Suppressor macrophage treated with lipopolysaccharide for 1 hour (primary cell): ENCODE measurements at places on chromosomes 1 and 21.

DNA sequence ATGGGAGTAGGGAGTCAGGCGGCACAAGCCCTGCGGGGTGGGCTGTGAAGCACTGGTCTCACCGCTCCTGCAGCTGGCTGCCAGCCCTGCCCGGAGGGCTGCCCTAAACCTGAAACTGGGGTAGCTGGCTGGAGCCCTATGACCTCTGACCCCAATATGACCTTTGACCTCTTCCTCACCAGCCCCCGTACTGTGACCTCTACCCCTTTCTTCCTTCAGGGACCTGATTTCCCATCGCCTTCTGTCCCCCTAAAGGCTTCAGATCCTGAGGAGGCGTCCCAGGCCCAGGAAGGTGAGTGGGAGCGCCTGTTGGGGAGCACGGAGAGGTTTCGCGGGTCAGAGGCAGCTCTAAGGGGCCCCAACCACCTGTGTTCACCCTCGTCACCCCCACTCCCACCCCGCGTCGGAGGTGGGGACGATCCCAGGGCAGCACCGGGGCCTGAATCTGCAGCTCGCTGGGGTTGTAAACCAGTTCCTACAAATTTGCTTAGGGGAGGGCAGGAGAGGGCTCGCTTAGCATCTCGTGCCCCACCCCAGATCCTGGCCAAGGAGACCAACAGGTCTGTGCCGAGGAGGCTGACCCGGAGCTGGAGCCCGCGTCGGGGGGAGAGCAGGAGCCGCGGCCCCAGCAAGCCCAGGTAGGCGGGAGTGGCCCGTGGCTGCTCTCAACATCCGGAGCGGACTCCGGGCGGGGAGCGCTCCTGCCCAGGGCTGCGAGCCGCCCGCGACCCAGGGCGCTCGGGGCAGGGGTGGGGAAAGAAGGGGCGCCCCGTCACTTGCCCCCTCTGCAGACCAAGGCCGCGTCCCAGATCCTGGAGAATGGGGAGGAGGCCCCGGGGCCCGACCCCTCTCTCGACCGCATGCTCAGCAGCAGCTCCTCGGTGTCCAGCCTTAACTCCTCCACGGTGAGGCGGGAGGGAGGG lies 7.3 kb downstream of the SYTL1 start:
- DNase-seq = peak; percentile 35

GRCh38 chr1:103905363-103905762 lies 155.7 kb downstream of the AMY1C start:
- no peak for DNase-seq

GRCh38 chr1:219505886-219506285 lies 107.0 kb downstream of the ZC3H11B start:
- no peak for DNase-seq

DNA sequence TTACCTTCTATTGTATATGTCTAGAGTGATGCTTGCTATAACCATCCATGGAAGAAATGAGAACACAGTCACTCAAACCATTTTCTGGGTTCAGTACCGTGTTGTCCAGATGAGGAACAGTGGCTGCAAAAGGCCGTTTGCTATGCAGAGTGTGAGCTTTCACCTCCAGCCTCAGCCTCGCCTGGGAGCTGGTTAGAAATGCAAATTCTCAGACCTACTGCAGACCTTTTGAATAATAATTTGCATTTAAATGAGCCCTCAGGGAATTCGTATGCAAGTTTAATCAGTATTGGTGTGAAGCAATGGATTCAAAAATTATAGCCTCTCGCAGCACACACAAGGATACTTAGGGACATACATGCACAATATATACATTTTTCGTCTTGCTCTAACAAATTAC lies 24.1 kb downstream of the KCNJ15 start:
- no peak for DNase-seq

- DNase-seq = no peak
Measured at GRCh38 chr1:118948351-118948750, 39.8 kb downstream of the TBX15 start.

DNA sequence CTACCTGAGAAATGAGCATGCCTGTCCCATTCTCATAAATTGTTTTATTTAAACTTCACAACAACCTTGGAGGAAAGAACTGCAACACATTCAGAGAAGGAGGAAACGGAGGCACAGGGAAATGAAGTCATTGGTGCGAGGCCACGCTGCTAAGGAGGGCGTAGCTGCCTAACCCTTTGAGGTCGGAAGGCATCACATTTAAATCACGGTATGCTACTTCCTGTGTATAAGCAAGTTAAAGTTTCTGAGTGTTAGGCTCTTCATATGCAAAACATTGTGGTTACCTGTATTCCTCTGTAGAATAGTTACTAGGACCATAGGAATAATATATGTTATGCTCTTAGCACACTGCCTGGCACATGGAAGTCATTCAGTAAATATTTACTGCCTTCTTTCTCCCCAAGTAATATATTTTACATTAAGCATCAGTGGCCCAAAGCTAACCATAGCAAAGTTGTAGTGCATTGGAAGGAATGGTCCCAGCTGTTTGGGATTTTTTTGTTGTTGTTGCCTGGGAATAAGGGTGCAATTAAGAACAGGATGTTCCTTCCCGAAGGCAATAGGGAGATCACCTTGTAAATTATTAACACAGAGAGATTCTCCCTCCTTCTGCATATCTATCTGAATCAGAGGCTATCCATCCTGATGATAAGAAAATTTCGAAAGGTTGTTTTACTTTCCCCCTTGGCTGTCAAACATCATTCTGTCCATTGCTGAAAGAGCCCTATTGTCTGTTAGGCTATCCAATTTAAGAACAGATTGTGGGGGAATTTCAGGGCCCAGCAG lies 192.2 kb upstream of the C8B start:
- no peak for DNase-seq

DNA sequence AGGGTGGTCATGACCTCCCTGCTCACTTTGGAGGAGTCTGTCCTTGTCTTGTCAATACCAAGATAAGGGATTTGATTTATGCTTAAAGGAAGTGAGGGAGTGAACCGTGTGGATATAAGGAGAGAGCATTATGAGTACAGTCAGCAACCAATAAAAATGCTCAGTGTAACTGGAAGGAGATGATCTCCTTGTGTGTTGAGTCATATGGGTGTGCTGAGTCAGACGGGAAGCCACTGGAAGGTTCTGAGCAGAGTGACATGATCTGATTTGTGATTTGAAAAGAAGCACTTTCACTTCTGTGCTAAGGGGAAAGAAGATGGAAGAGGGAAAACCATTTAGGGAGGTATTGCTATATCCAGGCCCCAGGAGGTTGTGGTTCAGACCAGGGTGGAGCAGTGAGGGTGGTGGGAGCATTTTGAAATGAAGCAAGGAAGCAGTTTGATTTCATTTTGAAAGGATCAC lies 2.5 kb upstream of the BCL10 start:
- peak; percentile 93 for DNase-seq

GRCh38 chr1:109243221-109243620 lies 6.1 kb upstream of the CELSR2 start:
- no peak for DNase-seq

DNA sequence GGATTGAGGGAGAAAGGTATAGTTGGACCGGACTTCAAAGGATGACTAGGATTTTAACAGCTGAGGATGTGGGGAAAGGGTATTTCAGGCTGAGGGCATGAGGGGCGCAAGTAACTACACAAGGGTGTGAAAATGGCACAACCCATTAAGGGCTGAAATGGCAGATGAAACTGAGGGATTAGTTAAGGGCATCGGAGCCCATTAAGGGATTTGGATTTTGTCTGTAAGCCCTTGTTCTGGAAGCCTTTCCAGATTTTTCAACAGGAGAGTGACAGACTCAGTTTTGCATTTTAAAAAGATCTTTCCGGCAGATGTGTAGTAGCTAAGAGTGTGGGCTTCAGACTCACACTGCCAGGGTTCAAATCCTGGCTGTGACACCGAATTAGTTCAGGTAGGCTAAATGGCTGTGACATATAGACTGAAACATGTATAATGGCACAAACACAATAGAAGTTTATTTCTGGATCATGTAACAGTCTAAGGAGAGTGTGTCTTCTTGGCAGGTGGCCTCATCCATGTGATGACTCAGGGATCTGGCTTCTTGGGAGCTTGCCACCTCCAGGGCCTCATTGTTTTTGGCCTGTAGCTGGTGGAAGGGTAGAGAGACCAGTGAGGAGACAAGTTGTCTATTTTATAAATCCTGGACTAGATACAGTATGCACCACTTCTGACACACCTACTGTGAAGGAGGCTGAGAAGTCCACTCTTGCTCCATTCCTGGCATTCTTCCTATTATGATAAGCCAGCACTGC lies 49.6 kb downstream of the UBE2T start:
- no peak for DNase-seq

- peak; percentile 54 for DNase-seq
Measured at GRCh38 chr1:234603221-234604204, 6.5 kb downstream of the IRF2BP2 start.

DNA sequence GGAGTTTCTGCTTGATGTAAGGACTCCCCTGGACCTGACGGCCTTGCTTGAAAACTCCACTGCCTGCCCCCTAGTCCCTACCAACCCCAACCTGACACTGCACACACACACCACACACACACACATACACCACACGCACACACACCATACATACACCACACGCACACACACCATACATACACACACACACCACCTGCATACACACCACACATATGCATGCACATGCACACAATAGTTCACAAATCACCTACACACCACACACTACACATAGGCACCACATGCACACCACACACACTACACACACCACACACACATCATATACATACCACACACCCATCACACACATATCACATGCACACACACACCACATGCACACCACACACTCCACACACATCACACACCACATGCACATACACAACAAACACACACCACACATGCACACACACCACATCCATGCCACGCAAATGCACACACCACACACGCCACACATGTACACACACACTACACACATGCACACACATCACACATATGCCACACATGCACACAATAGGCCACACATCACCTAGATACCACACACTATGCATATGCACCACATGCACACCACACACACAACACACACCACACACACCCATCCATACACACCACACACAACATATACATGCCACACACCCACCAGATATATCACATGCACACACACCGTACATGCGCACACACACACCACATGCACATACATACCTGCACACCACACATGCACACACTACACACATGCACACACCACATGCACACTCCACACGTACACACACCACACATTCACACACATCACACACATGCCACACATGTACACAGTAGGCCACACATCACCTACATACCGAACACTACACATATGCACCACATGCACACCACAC lies 3.7 kb downstream of the CASQ1 start:
- DNase-seq = no peak

DNA sequence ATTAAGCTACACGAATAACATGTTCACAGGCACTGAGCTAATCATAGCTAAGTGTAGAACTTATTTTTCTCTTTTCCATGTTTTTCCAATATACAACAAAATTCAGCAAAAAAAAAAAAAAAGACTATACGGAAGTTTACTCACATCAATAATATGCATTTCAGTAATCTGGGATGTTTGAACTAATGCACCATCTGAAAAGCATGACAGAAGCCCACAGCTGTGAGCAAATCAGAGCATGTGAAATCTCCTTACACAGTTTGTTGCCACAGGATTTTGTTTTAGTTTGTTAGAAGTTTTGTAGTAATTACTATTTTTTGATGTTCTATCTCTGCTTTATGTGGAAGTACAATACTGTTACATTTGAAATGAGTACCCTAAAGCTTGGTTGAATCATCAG lies 1051.7 kb downstream of the TTLL7 start:
- no peak for DNase-seq

DNA sequence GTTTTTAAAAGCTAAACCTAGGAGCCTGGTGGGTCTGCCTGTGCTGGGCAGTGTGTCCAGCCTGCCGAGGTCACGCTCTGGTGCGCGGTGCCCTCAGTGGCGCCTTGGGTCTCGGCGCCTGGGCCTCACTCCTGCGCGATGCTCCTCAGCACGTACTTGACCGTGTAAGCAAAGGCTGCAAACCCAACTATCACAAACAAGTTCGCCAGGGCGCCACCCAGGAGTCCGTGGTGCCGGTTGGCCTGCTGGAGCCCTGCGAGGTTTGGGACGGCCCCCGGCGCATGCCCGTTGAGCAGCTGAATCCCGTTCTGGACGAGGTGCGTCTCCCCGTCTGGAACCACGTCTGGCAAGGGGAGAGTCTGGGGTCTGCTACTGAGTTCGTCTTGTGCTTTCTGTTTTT lies 8.6 kb upstream of the C1QTNF12 start:
- DNase-seq = no peak

- no peak for DNase-seq
Measured at GRCh38 chr1:232597721-232598120, 32.2 kb downstream of the SIPA1L2 start.

DNA sequence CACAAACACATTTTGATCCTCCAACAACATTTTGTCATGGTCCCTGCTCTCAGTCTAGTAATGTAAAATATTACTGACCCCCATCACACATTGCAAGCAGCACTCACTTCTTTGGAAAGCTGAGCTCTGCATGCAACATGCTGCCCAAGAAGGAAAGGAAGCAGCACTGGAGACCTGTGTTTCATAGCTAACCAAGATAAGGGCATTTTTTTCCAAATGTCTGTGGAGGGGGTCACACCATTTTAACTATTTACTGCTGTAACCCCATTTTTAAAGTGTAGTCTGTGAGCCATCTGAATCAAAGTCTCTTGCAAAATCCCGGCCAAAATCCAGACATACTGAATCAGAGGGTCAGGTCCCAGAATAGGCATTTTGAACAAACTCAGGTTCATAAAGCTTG lies 4.5 kb upstream of the RASSF5 start:
- DNase-seq = no peak

- DNase-seq = no peak
Measured at GRCh38 chr1:113401728-113402127, 11.4 kb downstream of the MAGI3 start.

- DNase-seq = no peak
Measured at GRCh38 chr1:6248161-6248776, 4.3 kb downstream of the HES3 start.

DNA sequence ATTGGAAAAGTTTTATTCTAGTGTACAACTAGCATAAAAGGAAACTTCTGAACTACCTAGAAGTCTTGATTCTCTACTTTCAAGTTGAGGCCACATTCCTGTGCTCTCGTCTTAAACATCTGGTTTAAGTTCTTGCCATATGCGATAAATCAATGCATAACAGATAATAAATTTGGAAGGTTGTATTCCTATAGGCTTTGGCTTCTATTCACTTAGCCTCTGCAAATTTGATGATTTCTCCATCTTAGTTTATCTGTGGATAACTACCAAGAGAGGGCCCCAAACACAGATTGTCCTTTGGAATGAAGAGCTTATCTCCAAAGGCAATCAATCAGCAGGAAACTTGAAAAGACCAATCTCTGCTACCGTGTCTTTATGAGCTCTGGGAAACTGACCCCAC lies 11.7 kb upstream of the RNF2 start:
- no peak for DNase-seq

- no peak for DNase-seq
Measured at GRCh38 chr1:51728611-51729155, 111.8 kb downstream of the OSBPL9 start.
